ENCODE measurements at places on chromosomes 3 and 15.

DNA sequence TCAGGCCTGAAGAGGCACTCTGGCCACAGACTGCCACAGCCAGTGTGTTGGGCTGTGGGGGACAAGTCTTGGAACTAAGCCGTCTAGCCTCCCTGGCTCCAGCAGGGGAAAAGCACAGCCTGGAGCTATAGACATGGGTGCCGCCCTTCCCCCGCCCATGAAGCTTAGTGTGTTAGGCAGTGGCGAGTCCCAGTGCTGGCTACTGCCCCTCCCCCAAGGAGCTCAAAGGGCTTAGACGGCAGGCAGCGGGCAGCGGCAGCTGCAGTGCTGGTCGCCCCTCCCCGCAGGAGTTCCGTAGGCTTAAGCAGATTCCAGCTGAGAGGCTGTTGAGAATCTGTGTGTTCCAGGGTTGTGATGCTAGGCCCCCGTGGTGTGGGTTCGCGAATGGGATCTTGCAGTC, 135.8 kb upstream of the RORA start:
- no peak for DNase-seq

GRCh38 chr15:65105038-65105437, 10.0 kb downstream of the UBAP1L start:
- no peak for DNase-seq

GRCh38 chr3:64575211-64575844, 112.5 kb downstream of the ADAMTS9 start:
- no peak for DNase-seq

DNA sequence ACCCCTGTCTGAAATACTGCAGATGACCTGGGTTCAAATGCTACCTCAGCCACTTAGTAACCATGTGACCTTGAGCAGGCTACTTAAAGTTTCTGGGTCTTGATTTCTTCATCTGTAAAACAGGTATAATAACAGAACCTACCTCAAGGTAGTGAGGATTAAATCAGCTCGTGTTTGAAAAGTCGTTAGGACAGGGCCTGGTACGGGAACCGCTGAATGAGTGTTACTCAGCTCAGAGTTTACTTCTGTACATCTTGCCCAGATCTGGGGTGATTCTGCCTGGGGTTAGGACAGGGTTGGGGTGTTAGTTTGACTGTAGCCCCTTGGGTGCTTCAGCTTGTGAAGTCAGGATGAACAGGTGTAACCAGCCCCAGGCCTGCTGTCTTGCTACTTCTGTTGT, 1.8 kb downstream of the SEMA4B start:
- no peak for DNase-seq

GRCh38 chr15:87496109-87496508, 760.4 kb downstream of the NTRK3 start:
- DNase-seq: no peak

GRCh38 chr3:36817806-36818533, 53.6 kb upstream of the DCLK3 start:
- DNase-seq: no peak

- no peak for DNase-seq
These were observed 28.5 kb downstream of the TMEM212 start for GRCh38 chr3:171871392-171872274.

- no peak for DNase-seq
These were observed 98.6 kb downstream of the SUCNR1 start for GRCh38 chr3:151971814-151972579.
